ENCODE measurements at places on chromosomes 2 and 18. TPM values are rescaled to one million over a fixed set of nuclear protein-coding genes. Genes with fewer than 3 reads are reported as not detected.

The CNGA3 gene
- not detected for total RNA-seq

The CPS1 gene
- total RNA-seq: 0.96 TPM

The RAB17 gene
- not detected for total RNA-seq

The BUB1 gene
- total RNA-seq: 107 TPM

The KLF7 gene
- total RNA-seq: 32.2 TPM

The POMC gene
- 4.6 TPM for total RNA-seq

The CFC1 gene
- total RNA-seq: not detected

The DCDC2C gene
- not detected for total RNA-seq

The C2orf15 gene
- total RNA-seq: 1.4 TPM

The SAG gene
- total RNA-seq: 0.19 TPM

The CYP26B1 gene
- not detected for total RNA-seq

The ARHGEF33 gene
- not detected for total RNA-seq

The CMPK2 gene
- total RNA-seq: 7.7 TPM

The FAM110C gene
- total RNA-seq: not detected

The ELOA2 gene
- total RNA-seq: not detected
